Mesothelial cell of epicardium (in vitro differentiated cells): ENCODE measurements at places on chromosomes 4 and X. TPM values are rescaled to one million over a fixed set of nuclear protein-coding genes. Genes with fewer than 3 reads are reported as not detected.

DNA sequence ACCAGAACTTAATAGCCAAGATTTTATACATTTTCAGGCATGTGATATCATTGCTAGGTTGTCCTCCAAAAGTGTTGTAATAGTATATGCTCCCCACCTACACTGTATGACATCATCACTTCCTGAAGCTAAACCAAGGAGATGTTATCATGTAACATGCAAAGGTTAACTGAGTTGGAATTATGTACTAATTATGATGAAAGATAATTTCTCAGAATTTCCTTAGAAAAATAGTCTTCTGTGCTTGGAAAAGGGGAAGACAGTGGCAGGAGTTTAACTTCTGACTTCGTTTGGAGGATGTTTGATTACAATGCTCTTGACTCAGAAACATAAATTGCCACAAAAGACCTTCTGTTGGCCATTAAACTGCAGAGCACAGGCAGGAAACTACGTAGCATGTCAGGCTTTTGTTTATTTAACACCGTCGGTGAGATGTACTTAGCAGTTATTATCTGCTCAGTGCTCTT lies 83.6 kb upstream of the GUCY1A1 start:
- no peak for DNase-seq

GRCh38 chr4:2469192-2469984 lies 482 bp downstream of the RNF4 start:
- no peak for DNase-seq

DNA sequence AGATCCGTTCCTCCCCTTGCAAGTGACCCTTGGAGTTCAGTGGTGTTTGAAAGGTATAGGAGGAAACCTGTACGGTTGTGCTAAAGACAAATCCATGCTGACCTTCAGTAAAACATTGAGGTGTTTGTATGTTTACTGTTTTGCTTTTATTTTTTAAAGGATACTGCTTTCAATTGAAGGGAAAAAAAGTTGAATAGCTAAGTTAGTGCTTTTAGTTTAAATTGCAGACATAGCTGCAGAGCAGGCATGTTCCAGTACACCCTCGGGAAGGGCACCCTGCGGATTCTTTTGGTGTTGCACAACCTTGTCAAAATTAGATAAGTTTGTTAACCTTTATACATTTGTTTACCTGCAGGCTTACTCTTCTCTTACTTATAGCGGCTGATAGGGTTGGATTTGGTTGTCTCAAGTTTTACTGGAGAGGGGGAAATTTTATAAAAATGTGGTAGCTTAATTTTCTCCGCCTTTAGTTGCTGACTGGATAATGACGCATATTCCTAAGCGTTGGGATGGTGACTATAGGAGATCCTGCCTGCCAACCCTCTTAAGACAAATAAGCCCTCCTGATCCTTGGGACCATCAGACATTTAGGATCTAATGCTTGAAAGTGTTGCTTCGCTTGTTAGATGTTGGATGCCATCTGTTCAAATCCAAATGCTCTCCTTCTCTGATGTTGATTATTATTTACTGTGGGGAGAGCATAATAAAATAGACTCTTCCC lies 2.0 kb downstream of the RAPGEF2 start:
- no peak for DNase-seq

- DNase-seq, result no peak
Observed at GRCh38 chr4:18075823-18076433, 54.4 kb upstream of the LCORL start.

- DNase-seq, result no peak
Observed at GRCh38 chr4:10354225-10354624, 103.0 kb downstream of the ZNF518B start.

GRCh38 chrX:40749681-40750494 lies 14.5 kb upstream of the MED14 start:
- no peak for DNase-seq

- no peak for DNase-seq
Observed at GRCh38 chrX:133369065-133369464, 46.2 kb downstream of the GPC4 start.

- DNase-seq, result no peak
Observed at GRCh38 chrX:138908577-138908976, 197.1 kb upstream of the FGF13 start.

GRCh38 chr4:121597346-121597934 lies 99.3 kb downstream of the ANXA5 start:
- DNase-seq, result no peak

GRCh38 chr4:78446619-78447018 lies 105.0 kb upstream of the ANXA3 start:
- DNase-seq, result no peak

GRCh38 chr4:15149839-15150592 lies 147.7 kb downstream of the CPEB2 start:
- peak; percentile 42 for DNase-seq

DNA sequence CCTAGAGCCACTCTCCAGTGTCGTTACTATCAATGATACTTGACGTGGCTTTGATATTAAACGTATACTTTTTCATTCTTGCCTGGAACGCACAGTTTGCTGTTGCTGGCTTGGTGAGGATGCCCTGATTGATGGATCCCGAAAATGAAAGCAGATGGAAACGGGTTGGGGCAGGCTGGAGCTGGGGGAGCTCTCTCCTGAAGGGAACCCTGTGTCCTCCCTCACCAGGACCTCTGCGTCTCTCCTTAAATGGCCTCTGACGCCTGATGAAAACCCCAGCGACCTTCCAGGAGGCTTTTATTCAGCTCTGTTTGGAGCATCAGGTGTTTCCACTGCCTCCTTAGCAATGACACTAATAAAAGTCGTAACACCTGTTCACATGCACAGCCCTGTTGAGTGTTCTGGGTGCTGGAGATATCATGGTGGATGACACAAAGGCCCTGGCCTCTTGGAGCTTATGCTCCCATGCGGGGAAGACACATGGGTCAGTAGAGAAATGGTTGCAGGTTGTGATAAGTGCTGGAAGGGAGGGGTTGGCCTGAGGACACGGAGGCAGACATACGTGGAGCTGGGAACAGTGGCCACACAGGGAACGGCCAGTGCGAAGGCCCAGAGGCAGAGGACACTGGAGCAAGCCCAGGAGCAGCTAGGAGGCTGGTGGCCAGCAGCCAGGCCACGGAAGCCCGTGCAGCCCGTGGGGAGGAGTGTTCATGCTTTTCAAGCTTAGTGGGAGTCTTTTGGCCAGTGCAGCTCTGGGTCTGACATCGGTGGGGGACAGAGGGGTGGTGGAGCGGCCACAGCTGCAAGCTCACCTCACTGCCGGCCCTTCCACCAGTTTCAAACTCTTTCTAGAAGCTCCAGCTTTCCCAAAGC lies 7.5 kb downstream of the MSANTD1 start:
- no peak for DNase-seq

DNA sequence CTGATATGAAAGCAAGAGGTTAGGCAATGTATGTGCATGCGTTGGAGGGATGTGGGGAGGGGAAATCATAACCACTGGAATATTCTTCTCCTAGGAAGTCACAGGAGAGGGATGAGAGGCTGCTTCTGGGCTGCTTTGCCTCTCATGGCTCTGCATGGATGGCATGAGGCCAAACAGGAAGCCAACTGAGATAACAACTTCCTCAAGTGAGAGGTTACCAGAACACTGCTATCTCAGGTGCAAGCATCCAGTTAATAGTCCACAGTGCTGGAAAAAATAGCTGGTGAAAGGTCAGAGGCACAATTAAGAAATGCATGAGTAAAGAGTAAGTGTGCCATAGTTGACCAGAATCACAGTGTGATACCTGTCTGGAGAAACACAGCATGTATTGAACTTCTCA lies 113.3 kb downstream of the ELOVL6 start:
- DNase-seq, result no peak

GRCh38 chr4:17577665-17578481 lies 875 bp downstream of the LAP3 start:
- no peak for DNase-seq

The MSX1 gene
- total RNA-seq, result 44.9 to 50.3 TPM (median 46.0 TPM) in 3 replicates

The SERTM2 gene
- 3.6 to 3.8 TPM (median 3.7 TPM) in 3 replicates for total RNA-seq

The PRKG2 gene
- 0.83 to 1.6 TPM (median 0.90 TPM) in 3 replicates for total RNA-seq

The FRMPD3 gene
- total RNA-seq, result 0.29 to 0.42 TPM (median 0.38 TPM) in 3 replicates

The FRAS1 gene
- total RNA-seq, result 45.3 to 52.8 TPM (median 51.9 TPM) in 3 replicates

The WDR19 gene
- 54.6 to 65.0 TPM (median 55.7 TPM) in 3 replicates for total RNA-seq

The MAGEA10 gene
- total RNA-seq, result not detected in 3 replicates
